Activated gamma-delta T cell treated with Interleukin-2 at 50 U/mL for 16 hours (primary cell): ENCODE measurements at places on chromosomes 7 and 10.

GRCh38 chr7:49344556-49344955 is 420.2 kb downstream of the CDC14C start:
- DNase-seq, result no peak

GRCh38 chr7:157431951-157432540 is 95.2 kb downstream of the DNAJB6 start:
- peak; percentile 3 for DNase-seq

- DNase-seq, result no peak
These were observed 68.9 kb downstream of the ZNF365 start for GRCh38 chr10:62442894-62443669.

- no peak for DNase-seq
These were observed 7.1 kb downstream of the FKBP14 start for GRCh38 chr7:30019387-30019786.

GRCh38 chr7:28132959-28133870 is 47.4 kb downstream of the JAZF1 start:
- no peak for DNase-seq

- no peak for DNase-seq
These were observed 73.2 kb upstream of the EN2 start for GRCh38 chr7:155384751-155385150.

DNA sequence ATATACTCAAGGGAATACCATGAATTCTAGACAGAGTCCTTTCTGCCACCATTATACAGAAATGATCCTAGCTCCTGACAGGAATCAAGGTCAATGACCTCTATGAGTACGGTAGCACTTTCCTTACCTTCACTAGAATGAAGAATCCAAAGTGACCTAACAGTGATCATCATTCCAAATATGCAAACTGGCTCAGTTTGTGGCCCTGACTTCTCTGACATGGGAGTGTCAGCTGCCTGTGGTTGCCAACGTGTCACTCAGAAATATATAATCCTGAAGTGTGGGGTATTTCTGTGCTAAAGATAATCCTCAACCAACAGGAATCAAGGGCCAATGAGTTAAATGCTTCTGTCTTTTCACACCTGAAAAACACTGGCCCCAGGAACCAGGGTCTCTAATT is 45.7 kb downstream of the COPG2 start:
- no peak for DNase-seq

- no peak for DNase-seq
These were observed 222.2 kb upstream of the GPR26 start for GRCh38 chr10:123443924-123444323.

DNA sequence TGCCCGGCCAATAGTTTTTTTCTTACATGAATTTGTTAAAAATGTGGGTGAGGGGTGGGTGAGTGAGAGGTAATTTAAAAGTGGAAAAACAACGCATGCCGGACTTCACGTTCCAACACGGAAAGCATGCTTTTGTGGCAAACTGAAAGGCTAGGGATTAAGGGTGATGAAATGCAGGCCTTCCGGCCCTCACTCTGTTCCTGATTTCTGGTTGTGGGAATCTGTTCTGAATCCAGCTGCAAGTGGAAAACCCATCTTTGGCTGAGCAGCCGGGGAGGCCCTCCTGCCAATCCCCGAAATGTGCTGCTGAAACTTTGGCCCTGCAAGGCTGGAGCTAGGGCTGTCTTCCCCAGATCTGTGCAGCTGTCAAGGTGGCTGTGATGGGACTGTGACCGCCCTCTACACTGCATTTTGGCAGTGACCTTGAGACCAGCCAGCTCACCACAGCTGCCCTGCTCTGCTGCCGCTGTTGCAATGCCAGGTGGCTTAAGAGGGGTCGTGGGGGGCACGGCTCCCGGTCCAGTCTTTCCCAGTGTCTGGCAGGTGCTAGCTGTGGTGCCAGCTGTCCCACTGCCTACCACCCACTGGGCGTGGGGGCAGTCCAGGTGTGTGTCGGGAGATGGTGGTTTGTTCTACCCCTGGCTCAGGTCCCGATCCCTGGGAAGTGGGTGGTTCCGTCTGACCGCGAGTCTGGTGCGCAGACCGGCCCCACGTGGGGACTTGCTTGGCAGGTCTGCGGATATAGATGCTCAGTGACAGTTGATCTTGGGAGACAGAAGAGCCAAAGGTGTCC is 39.0 kb downstream of the TET1 start:
- DNase-seq, result no peak

DNA sequence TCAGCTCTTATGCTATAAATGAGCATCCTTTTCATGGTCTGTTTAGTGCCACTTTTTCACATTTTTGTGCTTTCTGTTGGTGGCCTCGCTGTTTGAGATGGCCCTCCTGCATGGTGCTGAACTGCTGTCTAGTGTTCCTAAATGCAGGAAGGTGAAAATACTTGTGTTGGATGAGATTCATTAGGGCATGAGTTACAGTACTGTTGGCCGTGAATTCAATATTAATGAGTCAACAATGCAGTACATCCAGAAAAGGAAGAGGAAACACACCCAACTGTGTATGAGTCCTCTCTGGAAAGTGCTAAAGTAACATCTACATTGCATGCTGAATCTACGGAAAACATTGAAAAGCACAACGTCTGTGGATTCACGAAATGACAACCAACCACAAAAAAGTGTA is 124.0 kb downstream of the HERPUD2 start:
- no peak for DNase-seq

- DNase-seq, result no peak
These were observed at the start of gene SPACDR for GRCh38 chr7:100464210-100464660. Gene SPACDR (minus strand): TSS chr7:100464260. CDS start chr7:100464025, 235 bp downstream.

- DNase-seq, result no peak
These were observed 113.0 kb upstream of the DPP6 start for GRCh38 chr7:153939177-153939576.

- no peak for DNase-seq
These were observed 474 bp downstream of the ORC5 start for GRCh38 chr7:104207348-104207730.

DNA sequence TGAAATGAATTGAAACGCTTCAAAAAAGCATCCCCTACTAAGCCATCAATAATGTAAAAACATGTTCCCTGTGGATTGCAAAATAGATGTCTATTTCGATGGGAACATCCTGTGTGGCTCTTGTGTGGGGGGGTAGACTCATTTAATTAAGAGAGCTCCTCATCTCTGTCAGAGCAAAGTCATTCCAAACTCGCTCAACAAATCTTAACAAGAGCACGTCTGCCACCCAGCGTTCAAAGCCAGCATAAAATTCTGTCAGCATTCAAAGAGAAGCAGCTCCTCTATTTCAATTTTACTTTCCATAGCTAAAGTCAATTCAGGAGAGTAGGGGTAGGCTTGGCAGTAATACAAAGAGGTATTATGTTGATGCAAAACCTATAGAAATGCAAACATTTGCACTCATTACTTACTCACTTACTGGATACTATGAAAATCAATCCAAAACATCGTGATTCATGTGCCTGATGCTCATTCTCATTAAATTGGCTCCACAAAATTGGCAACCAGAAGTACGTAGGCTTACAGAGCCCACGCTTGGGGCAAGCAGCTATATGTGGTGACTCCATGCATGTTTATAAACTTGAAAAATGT is 114.9 kb downstream of the IPMK start:
- peak; percentile 7 for DNase-seq

GRCh38 chr10:124296121-124296812 is 122.5 kb downstream of the OAT start:
- no peak for DNase-seq

- DNase-seq, result no peak
These were observed 38.7 kb downstream of the PHTF2 start for GRCh38 chr7:77837275-77837674.
